ENCODE measurements at places on chromosomes 1 and 21.

- no peak for DNase-seq
These were observed 16.6 kb downstream of the SAMD11 start for GRCh38 chr1:940107-941014.

- DNase-seq: no peak
These were observed 7.7 kb downstream of the IFNAR2 start for GRCh38 chr21:33237486-33237885.

GRCh38 chr1:156593661-156593989, 2.0 kb downstream of the NAXE start:
- DNase-seq: no peak

DNA sequence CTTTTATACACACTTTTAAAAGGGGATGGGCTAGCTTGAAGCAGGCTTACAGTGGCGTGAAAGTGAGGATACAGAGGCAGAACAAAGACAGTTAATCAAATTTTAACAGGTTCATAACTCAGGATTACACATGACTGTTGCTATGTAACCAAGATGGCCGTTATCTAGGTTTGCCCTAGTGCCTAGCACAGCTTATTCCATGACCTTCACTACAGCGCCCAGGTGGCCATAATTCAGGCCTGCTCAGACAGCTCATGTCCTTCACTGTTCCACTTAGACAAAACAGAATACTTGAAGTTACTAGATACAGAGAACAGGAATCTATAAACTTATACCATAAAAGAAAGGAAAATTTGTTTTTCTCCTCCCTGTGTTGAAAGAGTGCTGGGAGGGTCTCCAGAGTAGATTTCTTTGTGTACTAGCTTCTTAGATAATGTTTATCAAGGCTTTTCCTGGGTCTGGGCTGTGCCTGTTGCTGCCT, 6.2 kb upstream of the SPRR2F start:
- DNase-seq: no peak

DNA sequence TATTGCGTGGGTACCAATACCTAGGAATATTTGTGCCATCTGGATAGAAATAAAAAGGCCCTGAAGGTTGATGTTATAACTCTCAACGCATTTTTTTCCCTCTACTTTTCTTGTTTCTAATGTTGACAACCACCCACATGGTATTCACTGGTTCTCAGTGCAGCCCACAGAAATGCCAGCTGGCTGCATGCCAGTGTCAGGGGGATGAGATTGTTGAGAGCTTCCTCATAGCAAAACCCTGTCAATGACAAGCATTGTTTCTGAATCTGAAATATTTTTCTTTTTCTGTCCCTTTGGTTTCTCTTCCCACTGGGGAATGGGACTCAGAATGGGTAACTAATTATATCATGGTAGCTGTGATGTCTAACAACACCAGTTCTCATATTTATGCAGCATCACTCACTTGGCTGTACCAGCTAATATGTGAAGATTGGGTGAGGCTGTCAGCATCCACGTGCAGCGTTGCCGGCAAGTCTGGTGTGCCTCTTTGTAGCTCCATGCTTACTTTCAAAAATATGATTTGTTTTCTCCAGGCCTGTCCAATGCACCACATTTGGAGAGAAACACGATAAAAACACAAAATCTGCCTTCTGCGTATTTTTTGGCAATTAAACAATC, 284.6 kb downstream of the PTBP2 start:
- DNase-seq: no peak

GRCh38 chr1:215568299-215568692, 1.2 kb downstream of the KCTD3 start:
- DNase-seq: no peak

DNA sequence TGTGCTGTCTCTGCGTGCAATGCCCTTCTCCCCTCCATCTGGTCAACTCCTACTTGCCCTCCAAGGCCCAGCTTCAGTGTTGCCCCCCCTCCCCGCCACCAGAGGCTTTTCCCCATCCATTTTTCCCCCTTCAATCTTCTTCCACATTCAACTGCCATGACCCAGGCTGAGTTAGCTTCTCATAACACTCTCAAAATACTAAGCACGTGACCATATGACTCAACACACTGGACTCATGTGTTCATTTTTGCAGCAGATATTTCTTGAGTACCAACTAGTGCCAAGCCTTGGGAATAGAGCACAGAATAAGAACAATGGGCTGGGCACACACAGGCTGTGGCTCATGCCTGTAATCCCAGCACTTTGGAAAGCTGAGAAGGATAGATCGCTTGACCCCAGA, 132.1 kb downstream of the IGSF21 start:
- no peak for DNase-seq

DNA sequence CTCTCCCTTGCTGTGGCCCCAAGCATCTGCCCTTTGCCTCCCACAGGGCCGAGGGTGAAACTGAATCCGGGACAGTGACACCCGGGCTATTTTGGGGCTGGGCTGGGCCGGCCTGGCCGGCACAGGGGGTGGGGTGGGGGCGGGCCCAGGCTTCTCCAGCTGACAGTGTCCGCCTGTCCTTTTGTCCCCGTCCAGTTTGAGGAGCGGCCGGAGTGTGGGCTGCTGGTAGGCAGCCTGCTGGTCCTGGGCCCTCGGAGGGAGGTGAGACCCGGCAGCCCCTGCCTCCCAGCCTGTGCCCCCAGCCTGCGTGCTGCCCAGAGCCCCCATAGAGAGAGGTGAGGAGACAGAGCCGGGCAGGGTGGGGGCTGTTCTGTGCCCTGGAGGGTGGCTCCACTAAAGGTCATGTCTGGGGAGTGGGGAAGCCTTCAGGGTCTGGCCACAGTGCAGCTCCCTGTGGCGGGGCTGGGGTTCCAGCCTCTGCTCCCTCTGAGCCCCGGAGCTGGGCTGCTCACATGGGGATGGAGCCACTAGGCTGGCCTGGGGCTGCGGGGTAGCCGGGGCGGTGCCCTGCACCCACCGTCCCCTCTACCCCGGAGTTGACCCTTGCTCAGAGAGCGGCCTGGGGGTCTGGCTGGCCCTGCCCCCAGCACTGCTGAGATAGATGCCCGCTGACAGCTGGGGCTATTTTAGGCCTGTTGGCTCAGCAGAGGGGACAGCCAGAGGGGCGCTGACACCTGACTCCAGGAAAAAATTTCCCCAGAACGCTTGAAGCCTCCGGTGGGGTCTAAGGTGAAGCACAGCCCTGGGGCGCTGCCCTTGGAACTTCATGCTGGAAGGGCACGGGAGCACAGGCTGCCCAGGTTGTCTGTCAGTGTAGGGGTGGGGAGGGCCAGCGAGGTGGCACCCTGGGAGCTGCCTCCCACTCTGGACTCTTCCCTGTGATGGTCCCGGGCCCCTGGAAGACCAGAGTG, at the start of gene OBSCN:
Gene OBSCN, plus strand, starts transcription at position 194 of the 971 bp plus-strand sequence. CDS start 3,740 bp downstream, outside the sequence.
- DNase-seq: no peak

- peak; percentile 28 for DNase-seq
These were observed 39.3 kb upstream of the POFUT2 start for GRCh38 chr21:45326891-45327440.

GRCh38 chr21:15445327-15445726, 284.5 kb upstream of the USP25 start:
- no peak for DNase-seq

DNA sequence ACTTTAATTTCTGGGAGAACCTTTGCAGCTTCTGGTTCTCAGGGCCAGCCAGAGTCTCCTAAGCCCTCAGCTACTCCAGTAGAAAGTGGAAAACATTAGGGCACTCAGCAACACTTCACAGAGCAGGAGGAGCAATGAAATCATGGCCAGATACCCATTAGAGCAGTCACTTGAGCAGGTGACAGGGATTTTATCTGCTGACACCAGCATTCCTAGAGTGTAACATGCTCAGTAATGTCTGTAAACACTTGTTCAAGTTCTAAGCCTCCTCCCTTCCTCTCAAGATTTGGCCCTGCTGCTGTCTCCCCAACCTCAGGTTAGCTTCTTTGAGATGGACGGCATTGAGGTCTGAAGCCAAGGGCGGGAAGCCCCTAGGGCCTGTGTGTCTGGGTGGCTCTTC, 218.0 kb downstream of the GRIK3 start:
- no peak for DNase-seq

GRCh38 chr1:10979483-10979920, 33.0 kb upstream of the TARDBP start:
- DNase-seq: no peak

DNA sequence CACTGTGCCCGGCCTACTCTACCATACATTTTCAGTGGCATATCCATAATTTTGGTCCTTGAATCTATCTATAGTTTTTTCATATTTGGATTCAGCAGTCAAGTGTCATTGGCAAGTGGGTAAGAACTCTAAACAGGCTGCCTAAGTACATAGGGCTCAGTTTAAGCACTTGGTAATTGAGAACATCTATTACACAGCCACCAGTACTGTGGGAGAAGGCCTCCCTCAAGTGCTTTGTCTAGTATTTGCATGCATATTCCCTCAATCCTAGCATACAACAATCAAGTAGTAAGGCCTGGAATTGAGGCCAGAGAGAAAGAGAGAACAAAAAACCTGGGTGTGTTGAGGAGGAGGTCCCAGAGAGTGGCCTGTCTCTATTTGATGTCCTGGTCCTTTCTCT, 325.2 kb downstream of the USP25 start:
- DNase-seq: no peak

GRCh38 chr1:12301518-12302237, 71.8 kb downstream of the VPS13D start:
- DNase-seq: peak; percentile 31

- no peak for DNase-seq
These were observed 5.0 kb upstream of the DDOST start for GRCh38 chr1:20666146-20666545.

DNA sequence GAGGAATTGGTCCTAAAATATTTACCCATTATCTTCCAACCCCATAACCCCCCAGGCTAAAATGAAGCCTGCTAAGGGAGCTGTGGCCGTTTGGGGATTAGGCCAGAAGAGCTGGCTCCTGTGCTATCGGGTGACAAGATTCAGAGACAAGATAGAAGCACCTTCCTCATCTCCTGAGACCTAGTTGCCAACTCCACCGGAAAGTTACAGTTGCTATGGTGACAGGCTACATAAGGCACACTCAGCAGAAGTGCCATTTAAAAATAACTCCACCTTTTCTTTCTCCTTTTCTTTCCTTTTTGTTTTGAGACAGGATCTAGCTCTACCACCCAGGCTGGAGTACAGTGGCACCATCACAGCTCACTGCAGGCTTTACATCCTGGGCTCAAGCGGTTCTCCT, 43.6 kb upstream of the ROR1 start:
- DNase-seq: no peak

- DNase-seq: no peak
These were observed 7.6 kb downstream of the TTF2 start for GRCh38 chr1:117067533-117068370.

GRCh38 chr1:81802707-81803430, 2.1 kb downstream of the ADGRL2 start:
- no peak for DNase-seq

DNA sequence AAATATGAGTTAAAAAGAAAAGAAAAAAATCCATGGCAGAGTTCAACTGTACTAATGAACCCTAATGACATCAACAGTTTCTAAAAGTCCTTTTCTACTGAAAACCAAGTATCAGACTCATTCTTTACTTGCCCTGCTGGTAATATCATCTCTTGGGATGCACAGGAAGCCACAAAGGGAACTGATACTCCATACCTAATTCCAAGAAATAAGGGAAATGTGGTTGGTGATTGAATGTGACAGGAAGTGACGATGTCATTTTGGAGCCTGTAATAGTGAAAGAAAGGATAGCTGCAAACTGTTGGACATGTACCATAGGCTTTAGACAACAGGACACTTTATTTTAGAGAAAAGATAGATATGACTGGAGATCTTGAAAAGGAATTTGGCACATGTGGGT, 98.7 kb upstream of the VAV3 start:
- no peak for DNase-seq

DNA sequence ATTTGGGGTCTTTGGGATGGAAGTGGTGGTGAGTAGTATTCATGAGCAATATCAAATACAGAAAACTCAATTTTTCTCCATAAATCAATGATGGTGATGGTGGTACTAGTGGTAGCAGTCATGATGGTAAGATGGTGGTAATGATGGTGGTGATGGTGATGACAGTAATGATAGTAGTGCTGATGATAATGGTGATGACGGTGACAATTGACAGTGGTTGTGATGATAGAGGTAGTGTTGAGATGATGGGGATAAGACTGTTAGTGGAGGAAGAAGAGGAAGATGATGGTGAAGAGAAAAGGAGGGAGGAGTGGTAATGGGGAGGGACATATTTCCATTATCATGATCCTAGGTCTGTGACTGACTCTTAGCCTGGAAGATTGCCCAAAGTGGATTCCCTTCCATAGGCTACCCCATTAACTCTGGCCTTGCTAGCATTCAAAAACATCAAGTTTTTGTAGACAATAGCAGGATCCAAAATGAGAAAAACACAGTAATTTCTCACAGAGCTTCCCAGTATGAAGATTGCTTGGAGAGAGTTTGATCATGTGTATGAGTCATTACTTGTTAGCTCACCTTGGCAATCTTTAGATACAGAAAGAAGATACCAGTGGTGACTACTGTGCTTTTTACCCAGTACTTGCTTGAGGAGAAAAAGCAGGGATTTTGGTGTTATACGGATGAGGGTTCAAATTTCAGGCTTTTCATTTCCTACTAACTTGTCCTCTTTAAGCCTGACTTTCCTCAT, 93.9 kb downstream of the ATP1A1 start:
- DNase-seq: no peak

DNA sequence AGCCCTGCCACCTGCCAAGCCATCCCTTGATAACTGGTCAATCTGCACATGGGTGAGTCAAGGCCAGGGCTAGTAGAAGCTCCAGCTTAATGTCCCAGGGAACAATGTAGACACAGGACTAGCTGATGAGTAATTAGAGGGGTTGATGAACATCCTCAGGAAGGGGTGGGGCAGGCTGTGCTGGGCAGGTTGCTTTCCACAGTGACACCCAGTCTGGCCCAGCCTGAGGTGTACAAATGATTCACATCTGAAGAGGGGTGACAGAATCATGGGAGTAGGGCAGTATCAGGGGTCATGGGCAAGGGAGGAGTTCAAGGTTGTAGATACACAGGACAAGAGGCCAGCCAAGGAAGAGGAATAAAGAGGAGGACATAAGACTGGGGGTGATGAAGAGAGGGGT, 4.3 kb downstream of the LPAR3 start:
- no peak for DNase-seq

GRCh38 chr1:46043458-46044017, 88.9 kb downstream of the PIK3R3 start:
- peak; percentile 83 for DNase-seq

- no peak for DNase-seq
These were observed 40.1 kb downstream of the SORT1 start for GRCh38 chr1:109357616-109358015.

DNA sequence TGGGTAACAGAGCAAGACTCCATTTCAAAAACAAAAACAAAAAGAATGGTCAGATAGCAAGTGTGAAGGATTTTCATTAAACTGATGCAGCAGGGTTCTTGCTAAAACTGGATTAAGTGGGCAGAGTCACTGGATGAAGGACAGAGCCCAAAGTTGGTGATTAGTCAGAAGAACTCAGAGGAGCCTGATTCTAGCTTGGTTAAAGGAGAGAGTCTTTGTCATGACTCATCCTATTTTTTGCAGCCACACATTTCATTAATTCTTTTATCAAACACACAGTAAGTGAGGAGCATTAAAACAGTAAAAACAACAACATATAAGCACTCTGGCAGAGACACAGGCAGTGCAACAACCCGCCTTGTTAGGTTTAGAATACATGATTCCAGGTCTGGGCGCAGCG, 56.0 kb upstream of the EDARADD start:
- DNase-seq: no peak
